ENCODE measurements at places on chromosomes 1 and 21.

GRCh38 chr1:82485591-82486369 lies 685.0 kb downstream of the ADGRL2 start:
- peak; percentile 67 for DNase-seq

- DNase-seq = no peak
Measured at GRCh38 chr1:22722901-22723550, 12.4 kb downstream of the EPHB2 start.

GRCh38 chr1:109425391-109426280 lies 612 bp downstream of the PSMA5 start:
- no peak for DNase-seq

DNA sequence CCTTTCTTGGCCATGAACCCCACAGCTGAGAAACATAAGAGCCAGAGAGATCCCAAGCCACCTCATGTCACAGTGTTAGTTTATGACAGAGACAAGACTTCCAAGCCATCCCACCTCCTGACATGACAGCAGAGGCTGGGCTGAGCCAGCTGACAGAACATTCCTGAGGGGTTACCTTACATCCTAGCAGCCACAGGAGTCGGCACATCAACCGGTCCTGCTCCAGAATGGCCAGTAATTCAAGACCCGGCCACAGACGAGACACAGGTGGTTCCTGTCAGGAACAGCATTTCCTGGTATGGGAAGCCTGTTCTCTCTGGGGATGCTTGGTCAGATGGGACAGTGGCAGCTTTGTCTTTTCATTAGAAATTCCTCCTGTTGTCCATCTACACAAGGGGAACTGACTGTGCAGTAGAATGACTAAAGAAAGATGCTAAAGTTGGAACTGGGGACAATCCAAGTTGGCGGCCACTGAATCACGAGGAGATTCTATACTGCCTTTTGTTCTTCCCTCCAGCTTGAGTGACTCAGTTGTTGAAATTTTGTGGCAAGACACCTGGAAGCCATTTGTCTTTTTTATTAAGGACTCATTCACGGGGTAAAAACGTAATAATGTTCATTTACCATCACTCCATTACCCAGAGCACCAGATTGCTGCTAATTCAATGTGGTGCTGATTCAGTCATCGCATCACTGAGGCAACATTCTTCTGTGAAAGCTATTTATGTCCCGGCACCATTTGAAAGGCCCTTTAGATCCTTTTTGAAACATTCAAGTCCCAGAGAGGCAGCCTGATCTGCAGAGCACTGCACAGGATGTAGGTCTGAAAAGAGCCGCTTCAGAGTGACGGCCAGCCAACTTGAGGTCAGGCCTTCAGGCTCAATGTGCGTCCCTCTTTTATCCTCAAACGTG lies 37.2 kb upstream of the NPL start:
- no peak for DNase-seq

GRCh38 chr1:198601936-198602889 lies 36.6 kb upstream of the PTPRC start:
- DNase-seq = no peak

GRCh38 chr1:112532064-112532463 lies 23.3 kb downstream of the WNT2B start:
- DNase-seq = no peak

DNA sequence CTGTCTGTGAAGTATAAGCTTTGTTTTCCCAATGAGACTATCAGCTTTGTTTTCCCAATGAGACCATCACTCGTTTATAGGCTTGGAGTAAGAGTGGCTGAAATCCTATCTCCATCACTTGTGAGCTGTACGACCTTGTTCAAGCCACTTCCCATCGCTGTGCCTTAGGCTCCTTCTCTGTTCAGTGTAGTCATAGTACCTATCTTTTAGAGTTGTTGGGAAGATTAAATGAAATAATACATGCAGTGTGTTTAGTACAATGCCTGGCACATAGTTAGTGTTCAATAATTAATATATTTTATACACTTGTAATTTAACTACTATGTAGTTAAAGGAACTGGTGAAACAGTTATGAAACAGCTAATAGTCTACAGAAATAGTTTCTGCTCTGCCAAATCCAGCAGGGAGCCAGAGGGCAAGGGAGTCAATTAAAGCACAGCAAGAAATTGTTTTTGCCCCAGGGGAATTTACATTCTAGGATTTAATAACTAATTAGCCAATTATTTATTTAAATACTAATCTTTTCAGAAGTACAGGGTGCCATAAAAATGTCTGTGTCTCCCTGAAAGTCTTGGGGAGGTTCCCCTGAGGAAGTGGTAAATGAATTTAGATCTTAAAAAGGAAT lies 139.3 kb upstream of the HMCN1 start:
- no peak for DNase-seq

GRCh38 chr21:39562791-39563770 lies 49.7 kb upstream of the B3GALT5 start:
- no peak for DNase-seq

DNA sequence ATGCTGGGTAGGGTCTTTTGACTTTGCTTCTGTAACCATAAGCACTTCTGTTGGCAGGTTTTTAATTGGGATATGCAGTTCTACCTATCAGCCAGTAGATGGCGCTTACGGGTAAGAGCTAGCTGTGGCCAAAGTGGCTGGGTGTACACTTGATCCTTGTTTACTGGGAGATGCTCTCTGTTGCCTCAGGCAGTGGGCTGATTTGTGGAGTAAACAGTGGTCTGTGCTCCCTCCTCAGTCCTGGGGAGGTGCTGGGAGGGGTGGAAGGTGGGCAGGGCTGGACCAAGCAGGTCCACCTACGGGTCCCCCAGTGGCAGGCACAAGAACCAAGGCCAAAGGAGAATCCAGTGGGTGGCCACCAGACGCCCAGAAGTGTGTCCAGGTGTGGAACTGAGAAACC lies 43.4 kb downstream of the RALGPS2 start:
- no peak for DNase-seq

DNA sequence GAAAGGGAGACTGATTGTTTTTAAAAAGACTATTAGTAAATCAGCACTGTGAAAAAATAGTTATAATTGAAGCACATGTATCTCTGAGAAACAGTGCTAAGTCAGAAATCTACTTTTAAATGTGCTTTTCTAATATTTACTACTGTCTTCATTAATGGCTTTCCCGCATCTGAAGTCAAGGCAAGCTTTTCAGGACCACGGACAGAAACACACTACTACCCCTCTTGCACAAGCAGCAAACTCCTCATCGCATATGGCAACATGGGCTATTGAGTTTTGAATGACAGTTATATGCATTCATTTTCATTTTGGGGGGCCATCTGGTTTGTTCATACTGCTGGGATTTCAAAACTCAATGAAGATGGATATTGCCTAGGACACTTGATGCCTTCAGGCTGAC lies 433.4 kb upstream of the CAMK1G start:
- no peak for DNase-seq

DNA sequence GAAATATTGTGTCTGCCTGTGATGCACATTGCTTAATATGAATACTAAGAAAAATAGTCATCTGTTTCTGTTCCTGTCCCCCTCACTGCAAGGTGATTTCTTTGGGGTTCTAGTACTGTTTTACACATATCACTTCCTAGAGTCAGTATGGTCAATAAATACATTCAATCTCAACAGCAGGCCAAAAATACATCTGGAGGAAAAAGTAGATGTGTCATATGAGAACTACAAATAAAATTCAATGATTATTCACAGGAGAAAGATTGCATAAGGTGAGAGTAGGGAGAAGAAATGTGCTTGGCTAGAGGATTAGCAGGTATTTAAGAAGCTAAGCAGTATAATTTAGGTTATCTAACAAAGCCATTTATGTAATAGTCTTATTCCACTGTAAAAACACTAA lies 45.3 kb upstream of the SAMSN1 start:
- DNase-seq = no peak

DNA sequence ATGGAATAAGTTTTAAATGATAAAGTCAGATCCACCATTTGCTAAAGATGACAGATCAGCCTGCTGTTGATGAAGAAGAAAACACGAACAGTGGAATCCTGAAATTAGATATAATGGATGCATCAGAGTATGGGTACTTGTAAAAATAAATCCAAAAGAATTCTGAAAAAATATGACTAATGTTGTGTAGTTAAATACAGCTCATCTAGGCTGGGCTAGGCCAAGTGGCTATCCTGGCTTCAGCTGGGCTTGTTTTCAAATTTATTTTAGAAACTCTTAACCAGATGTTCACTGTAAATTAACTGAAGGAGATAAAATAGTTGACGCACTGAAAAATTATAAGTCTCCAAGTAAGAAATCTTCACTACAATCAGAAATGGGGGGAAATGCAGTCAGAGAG lies 7.4 kb upstream of the RGS2 start:
- no peak for DNase-seq

DNA sequence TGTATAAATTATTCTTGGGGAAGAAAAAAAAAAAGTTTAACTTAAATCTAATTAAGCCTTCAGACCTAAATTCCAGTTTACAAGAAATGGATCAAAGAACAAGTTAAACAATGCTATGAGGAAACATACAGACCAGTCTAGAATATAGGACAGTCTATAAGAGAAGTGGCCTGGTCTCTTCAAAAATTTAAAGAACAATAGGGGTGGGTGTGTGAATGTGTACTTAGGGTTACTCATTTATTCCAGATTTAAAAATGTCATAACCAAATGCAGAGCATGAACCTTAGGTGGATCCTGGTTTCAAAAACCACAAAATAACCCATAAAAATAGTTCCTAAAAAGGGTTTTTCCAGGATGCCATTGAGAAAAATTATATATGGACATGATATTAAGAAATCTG lies 21.8 kb upstream of the SYNJ1 start:
- DNase-seq = no peak

GRCh38 chr1:212819726-212820125 lies 27.7 kb downstream of the SPATA45 start:
- DNase-seq = no peak

GRCh38 chr1:25728301-25728935 lies 71.6 kb upstream of the SELENON start:
- peak; percentile 35 for DNase-seq

DNA sequence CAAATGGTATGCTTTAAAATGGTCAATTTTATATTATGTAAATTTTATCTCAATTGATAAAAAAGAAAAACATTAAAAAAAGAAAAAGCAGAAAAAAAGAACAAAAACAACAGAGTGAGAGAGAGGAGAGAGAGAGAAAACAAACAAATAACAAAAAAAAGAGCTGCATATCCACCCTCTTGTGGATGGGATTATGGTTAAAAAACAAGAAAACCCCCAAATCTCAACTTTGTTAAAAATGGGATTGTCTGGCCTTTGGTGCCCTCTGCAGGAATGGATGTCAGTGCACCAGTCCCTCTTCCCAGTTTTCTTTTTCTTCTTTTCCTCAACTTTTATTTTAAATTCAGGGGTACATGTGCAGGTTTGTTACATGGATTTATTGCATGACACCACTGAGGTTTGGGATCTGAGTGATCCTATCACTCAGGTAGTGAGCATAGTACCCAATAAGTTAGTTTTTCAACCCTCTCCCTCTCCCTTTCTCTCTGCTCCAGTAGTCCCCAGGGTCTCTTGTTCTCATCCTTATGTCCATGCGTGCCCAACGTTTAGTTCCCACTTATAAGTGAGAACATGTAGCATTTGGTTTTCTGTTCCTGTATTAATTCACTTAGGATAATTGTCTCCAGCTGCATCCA lies 28.1 kb downstream of the RNF187 start:
- DNase-seq = peak; percentile 57
